ENCODE measurements at places on chromosomes 2 and 18. TPM values are rescaled to one million over a fixed set of nuclear protein-coding genes. Genes with fewer than 3 reads are reported as not detected.

DNA sequence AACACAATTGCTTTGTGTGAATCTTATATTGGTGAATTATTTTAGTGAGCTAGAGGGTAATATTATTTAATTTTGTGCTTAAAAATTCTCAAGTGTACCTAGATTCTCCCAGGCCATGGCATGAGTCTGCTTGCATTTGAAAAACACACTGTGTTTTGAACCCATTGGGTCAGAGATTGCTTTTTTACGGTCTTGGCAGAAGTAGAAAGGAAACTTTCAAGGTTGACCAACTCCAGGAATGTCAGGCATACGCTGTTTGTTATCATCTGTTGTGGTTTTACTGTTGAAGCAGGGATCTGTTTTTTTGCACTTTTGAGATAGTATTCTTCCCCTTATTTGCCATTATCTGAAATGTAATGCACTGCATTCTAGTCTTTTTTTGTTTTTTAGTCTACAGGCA, 377.4 kb downstream of the RPRM start:
- no peaks in the 10 kb centered on the region for H3K4me1 ChIP-seq
- no peaks in the 10 kb centered on the region for H3K36me3 ChIP-seq
- DNase-seq: no peak
- no peaks in the 10 kb centered on the region for H3K27me3 ChIP-seq

DNA sequence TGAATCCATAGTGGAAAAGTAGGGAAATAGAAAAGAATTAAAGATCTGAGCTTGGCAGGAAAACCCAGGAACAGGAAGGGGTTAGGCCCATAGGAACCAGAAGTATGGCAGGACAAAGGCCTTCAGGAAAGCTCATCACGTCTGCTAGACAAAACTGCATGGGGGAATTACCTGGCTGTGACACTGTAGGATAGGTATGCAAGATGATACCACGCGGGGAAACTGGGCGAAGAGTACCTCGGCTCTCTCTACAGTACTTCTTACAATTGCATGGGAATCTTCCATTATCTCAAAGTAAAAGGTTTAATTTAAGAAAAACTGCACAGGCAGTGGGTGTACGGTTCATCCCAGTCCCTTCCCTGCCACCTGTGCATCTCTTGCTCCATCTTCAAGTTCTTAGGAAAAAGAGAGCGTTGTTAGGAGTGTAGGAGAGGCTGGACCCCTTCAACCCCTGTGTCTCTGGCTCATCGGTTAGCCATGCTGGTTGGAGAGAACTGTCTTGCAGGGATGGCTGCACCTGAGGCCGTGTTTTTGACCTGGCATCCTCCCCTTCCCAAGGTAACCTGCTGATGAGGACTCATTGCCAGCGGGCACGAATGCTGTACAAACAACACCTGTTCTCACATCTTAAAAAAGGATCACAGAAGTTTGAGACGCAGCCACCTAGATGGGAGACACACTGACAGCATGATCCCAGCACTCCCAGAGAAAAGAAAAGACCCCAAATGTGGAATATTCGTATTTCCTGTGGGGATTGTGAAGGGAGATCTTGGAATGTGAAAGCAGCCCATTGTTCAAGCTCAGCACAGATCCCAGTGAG, 120.5 kb upstream of the COPS8 start:
- no peaks in the 10 kb centered on the region for H3K27me3 ChIP-seq
- H3K4me1 ChIP-seq: no peaks in the 10 kb centered on the region
- H3K36me3 ChIP-seq: no peaks in the 10 kb centered on the region
- no peak overlapping the region for H3K4me3 ChIP-seq
- no peak overlapping the region for H3K27ac ChIP-seq

- no peaks in the 10 kb centered on the region for H3K4me1 ChIP-seq
- no peaks in the 10 kb centered on the region for H3K27me3 ChIP-seq
- H3K36me3 ChIP-seq: no peaks in the 10 kb centered on the region
- no peak overlapping the region for H3K27ac ChIP-seq
- no peak overlapping the region for H3K4me3 ChIP-seq
Measured at GRCh38 chr2:128805237-128805636, 486.6 kb upstream of the HS6ST1 start.

DNA sequence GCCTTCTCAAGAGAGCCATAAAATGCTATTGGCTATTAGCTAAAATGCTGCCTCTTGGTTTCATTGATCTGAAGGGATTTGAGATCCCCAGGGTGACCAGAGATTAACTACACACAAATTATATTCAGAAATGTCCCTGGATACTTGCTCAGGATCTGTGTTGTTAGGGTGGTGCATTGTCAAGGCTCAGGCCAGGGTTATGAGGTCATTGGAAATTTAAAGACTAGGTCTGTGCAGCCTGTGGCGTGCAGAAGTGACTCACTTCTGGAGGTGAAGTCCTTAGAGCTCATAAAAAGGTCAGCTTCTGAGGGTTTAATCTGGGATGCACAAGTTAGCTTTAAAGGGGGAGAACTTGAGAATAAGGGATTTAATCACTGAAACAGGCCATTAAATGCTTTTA, 23.5 kb downstream of the LRRTM1 start:
- no peak for DNase-seq
- H3K27me3 ChIP-seq: no peaks in the 10 kb centered on the region
- H3K4me3 ChIP-seq: no peak overlapping the region
- H3K36me3 ChIP-seq: no peaks in the 10 kb centered on the region

DNA sequence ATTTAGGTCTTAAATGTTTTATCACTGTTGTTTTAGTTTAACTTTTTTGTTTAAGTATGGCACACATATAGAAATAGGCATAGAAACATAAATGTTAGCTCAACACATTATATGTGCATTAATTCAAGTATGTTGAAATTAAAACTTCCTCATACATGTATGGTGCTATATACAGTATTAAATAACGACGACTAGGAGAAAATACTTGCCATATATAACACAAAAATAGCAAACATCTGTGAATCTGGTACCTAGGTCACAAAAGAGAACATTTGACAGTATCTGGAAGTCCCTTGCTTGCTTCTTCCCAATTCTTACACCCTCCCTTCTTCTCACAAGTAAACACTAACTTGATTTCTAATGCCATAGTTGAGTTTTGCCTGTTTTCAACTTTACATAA, 38.4 kb downstream of the ZNF638 start:
- H3K4me1 ChIP-seq: no peaks in the 10 kb centered on the region
- DNase-seq: no peak
- H3K27ac ChIP-seq: no peak overlapping the region
- no peak overlapping the region for H3K4me3 ChIP-seq
- H3K27me3 ChIP-seq: no peaks in the 10 kb centered on the region

GRCh38 chr18:46705521-46705920, 48.5 kb upstream of the LOXHD1 start:
- H3K27me3 ChIP-seq: no peaks in the 10 kb centered on the region
- no peak for DNase-seq
- no peaks in the 10 kb centered on the region for H3K4me1 ChIP-seq
- no peak overlapping the region for H3K4me3 ChIP-seq
- H3K36me3 ChIP-seq: no peaks in the 10 kb centered on the region

GRCh38 chr18:39486268-39486667, 1920.7 kb upstream of the CELF4 start:
- no peaks in the 10 kb centered on the region for H3K27me3 ChIP-seq
- H3K27ac ChIP-seq: no peak overlapping the region
- no peak for DNase-seq
- no peak overlapping the region for H3K4me3 ChIP-seq

GRCh38 chr2:73827018-73827417, 1.7 kb upstream of the STAMBP start:
- DNase-seq: peak; percentile 58
- H3K4me3 ChIP-seq: no peak overlapping the region
- H3K27ac ChIP-seq: no peak overlapping the region
- peaks cover 29% of the 10 kb centered on the region for H3K4me1 ChIP-seq
- H3K27me3 ChIP-seq: no peaks in the 10 kb centered on the region
- peaks cover 14% of the 10 kb centered on the region for H3K36me3 ChIP-seq

DNA sequence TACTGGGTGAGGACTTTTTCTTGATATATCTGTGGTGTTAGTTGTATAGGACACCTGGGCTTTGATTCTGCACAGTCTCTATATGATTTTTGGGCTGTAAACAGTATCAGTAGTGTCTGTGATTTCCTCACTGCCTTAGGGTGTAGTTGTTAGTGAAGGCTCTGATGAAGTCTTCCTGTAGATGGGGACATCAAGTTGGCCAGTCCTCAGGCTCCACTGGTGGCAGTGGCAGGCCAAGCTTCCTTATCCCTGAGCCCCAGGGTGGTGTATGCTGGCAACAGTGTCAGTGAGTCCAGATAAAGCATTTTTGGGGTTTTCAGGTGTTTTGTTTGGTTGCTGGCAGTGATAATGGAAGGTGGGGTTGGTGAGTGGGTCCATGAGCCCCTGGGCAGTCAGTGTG, 961.4 kb downstream of the DSC3 start:
- no peaks in the 10 kb centered on the region for H3K36me3 ChIP-seq
- no peak for DNase-seq
- H3K27ac ChIP-seq: no peak overlapping the region
- H3K27me3 ChIP-seq: no peaks in the 10 kb centered on the region

- DNase-seq: no peak
- no peaks in the 10 kb centered on the region for H3K27me3 ChIP-seq
- H3K4me3 ChIP-seq: no peak overlapping the region
- peaks cover 10% of the 10 kb centered on the region for H3K4me1 ChIP-seq
Measured at GRCh38 chr2:219448776-219449341, 14.2 kb downstream of the SPEG start.

DNA sequence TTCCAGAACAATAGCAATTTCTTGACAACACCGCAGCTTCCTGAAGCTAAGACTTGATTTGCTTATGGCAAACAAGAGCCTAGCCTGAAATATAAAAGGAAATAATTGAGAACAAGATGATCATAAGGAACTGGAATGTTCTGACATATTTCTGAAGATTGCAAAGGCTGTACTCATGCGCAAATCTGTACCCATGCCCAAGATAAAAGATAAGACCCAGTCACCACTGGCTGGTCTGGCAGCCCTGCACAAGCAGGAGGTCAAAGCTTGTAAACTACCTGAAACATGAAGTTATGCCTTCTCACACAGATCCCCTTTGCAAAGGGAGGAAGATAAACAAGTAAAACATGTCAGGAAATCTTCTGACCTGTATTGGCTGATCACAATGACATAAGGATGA, 160.8 kb upstream of the GYPC start:
- no peaks in the 10 kb centered on the region for H3K36me3 ChIP-seq
- no peak for DNase-seq
- H3K27me3 ChIP-seq: no peaks in the 10 kb centered on the region
- H3K27ac ChIP-seq: no peak overlapping the region
- no peak overlapping the region for H3K4me3 ChIP-seq
- no peaks in the 10 kb centered on the region for H3K4me1 ChIP-seq

GRCh38 chr2:185044323-185044874, 446.1 kb downstream of the ZNF804A start:
- no peaks in the 10 kb centered on the region for H3K4me1 ChIP-seq
- no peak overlapping the region for H3K4me3 ChIP-seq
- H3K36me3 ChIP-seq: no peaks in the 10 kb centered on the region
- H3K27ac ChIP-seq: no peak overlapping the region
- no peak for DNase-seq

DNA sequence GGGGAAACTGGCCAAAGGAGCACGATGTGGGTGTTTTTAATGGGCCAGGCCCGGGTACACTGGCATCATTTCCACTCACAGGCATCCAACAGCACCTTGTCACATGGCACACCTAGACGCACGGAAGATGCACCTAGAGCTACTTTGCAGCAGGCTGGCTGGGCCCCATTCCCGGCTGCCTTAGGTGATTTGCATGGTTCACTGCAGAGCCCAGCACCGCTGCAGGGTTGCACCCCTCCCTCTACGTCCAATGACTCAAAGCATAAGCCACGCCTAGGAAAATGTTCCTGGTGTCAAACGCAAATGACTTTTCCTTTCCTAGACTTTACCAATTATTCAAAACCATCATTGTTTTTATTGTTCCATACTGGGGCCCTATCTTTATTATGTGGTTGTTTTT, 222.9 kb downstream of the EIPR1 start:
- no peaks in the 10 kb centered on the region for H3K36me3 ChIP-seq
- no peaks in the 10 kb centered on the region for H3K27me3 ChIP-seq
- no peak overlapping the region for H3K27ac ChIP-seq
- H3K4me3 ChIP-seq: no peak overlapping the region
- H3K4me1 ChIP-seq: no peaks in the 10 kb centered on the region

DNA sequence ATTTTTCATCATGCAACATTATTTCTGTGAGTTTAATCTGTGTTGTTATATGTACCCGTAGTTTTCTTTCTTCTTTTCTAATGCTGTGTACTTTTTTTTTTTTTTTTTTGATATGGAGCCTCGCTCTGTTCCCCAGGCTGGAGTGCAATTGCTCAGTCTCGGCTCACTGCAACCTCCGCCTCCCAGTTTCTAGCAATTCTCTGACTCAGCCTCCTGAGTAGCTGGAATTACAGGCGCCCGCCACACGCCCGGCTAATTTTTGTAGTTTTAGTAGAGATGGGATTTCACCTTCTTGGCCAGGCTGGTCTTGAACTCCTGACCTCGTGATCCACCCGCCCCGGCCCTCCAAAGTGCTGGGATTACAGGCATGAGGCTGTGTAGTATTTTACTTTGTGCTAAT, 155.4 kb downstream of the GALR1 start:
- no peaks in the 10 kb centered on the region for H3K36me3 ChIP-seq
- no peaks in the 10 kb centered on the region for H3K4me1 ChIP-seq
- H3K4me3 ChIP-seq: no peak overlapping the region
- H3K27me3 ChIP-seq: no peaks in the 10 kb centered on the region

- no peak overlapping the region for H3K27ac ChIP-seq
- H3K4me1 ChIP-seq: peaks cover 5% of the 10 kb centered on the region
- no peaks in the 10 kb centered on the region for H3K27me3 ChIP-seq
- no peak overlapping the region for H3K4me3 ChIP-seq
Measured at GRCh38 chr2:28250006-28250405, 142.7 kb upstream of the FOSL2 start.

DNA sequence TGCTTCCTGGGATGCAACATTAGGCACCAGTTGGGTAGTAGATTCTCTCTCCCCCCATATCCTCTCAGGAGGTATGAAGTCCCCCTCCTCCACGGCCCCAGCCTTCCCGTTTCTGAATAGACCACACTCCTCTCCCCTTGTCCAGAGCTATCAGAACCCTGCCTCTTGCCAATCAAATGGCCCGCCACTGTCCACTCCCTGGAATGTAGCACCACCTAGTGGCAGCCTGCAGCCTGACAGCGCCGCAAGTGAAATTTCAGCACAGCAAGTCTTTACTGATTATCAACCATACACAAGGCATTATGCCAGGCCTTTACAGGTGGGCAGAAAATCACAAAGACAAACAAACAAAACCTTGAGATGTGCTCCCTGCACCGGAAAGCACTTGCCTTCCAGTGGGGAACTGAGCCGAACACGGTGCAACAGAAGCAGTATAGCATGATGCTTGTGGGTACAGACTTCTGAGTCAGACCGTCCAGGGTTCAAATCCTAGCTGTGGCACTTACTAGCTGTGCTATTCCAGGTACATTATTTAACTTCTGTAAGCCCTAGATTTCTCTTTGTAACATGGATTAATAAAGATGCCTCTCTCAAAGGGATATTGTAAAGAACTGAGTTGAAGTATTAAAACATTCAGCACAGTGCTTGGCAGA, 174.0 kb downstream of the SMAD2 start:
- no peaks in the 10 kb centered on the region for H3K4me1 ChIP-seq
- no peak overlapping the region for H3K4me3 ChIP-seq
- H3K27me3 ChIP-seq: no peaks in the 10 kb centered on the region
- H3K36me3 ChIP-seq: no peaks in the 10 kb centered on the region
- H3K27ac ChIP-seq: no peak overlapping the region
- peak; percentile 64 for DNase-seq

GRCh38 chr2:37746883-37747282, 75.4 kb upstream of the CDC42EP3 start:
- no peak overlapping the region for H3K27ac ChIP-seq
- H3K4me1 ChIP-seq: no peaks in the 10 kb centered on the region
- DNase-seq: no peak
- H3K36me3 ChIP-seq: no peaks in the 10 kb centered on the region

GRCh38 chr2:204264621-204265140, 280.6 kb upstream of the PARD3B start:
- no peak overlapping the region for H3K27ac ChIP-seq
- H3K36me3 ChIP-seq: no peaks in the 10 kb centered on the region
- H3K4me3 ChIP-seq: peak overlapping the region; percentile 13
- peaks cover 33% of the 10 kb centered on the region for H3K4me1 ChIP-seq
- H3K27me3 ChIP-seq: no peaks in the 10 kb centered on the region

Gene GPR35
- total RNA-seq: 2.9 TPM

Gene CNRIP1
- total RNA-seq: 18.4 TPM

Measured in A673 (cell line).